ENCODE measurements at places on chromosomes 13 and 19. TPM values are rescaled to one million over a fixed set of nuclear protein-coding genes. Genes with fewer than 3 reads are reported as not detected.

The IL11 gene
- total RNA-seq: 27.7 TPM

The SIAH3 gene
- not detected for total RNA-seq

The ZNF471 gene
- 1.5 TPM for total RNA-seq

The PCDH20 gene
- total RNA-seq: 2.5 TPM

The DAND5 gene
- total RNA-seq: not detected

The PET100 gene
- 62.6 TPM for total RNA-seq

The LCP1 gene
- total RNA-seq: not detected

The HIPK4 gene
- total RNA-seq: not detected

Measured in A375 (cell line).